ENCODE measurements at places on chromosomes 7 and 10.
A peak's percentile ranks its signal among the peaks of the same experiment; 100 is the strongest.

GRCh38 chr7:2886900-2887299 is 42.8 kb upstream of the GNA12 start:
- peak; percentile 89 for DNase-seq

GRCh38 chr10:42973411-42973810 is 103.5 kb upstream of the RET start:
- DNase-seq = no peak

GRCh38 chr7:80412842-80413241 is 99.0 kb downstream of the GNAT3 start:
- peak; percentile 70 for DNase-seq

GRCh38 chr7:36999626-37000485 is 275.6 kb upstream of the AOAH start:
- DNase-seq = no peak

DNA sequence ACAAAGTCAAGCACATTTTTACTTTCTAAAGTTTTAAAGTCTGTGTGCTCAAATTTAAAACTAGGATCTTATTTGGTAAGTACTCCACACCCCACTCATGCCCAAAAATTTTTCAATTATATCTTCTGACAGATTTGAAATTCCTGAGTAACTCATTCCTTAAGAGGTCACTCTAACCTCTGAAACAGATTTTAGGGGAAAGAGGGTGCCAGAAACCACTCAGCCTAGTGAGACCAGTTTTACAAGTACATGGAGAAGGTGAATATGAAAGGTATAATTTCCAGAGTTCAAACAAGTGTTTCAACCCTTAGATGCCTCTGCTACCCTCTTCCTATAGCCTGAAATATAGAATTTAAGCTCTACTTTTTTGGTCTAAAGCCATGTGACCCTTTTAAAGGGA is 79.2 kb downstream of the C7orf25 start:
- DNase-seq = no peak

DNA sequence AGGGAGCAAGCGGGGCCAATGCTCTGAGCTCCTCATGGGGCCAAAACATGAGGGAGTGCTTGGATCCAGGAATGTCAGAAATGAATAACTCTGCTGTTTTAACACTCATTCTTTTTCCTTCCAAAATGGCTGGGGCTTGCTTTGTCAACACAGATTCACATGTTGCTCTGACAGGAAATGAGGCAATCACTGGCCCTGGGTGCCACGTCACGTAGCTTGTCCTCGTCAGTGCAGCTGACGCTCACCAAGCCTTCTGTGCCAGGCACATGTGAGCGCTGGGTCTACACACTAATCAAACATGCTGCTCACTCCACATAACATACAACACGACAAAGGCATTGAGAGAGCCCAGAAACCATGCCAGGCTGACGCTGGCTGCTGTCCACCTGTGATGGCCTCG is 198.9 kb downstream of the WDR37 start:
- no peak for DNase-seq

DNA sequence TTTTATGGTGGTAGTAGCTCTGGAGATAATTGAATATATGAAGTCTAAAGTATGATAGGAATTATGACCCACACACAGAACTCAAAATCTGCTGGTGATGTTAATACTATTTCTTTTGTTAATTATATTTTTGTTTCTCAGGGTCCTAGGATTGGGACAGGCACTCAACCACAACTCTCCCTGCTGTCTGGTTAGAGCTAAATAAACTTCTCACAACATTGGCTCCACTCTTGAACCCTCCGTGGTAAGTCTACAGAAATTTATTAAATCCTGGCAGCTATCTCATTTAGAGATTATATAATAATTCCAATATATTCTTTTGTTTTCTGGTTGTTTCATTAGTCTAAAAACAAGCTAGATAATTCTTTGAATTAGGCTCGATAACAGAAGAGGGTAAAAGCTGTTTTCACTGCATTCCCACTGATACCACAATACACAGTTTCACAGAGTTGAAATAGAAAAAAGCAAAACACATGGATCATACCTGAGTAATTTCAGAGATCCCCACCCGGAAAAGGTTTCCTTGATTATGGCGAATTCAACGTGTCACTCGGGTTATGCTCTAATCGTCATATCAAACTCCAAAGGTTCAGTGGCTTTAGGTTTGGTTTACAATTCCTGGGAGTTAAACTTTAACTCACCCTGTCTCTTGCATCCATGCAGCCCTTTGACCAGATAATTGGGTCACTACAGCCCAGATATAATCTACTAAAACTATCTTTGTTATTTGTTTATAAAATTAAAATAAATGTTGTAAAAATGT is at the start of gene A1CF:
A1CF (minus strand) TSS at position 531 of the 763 bp plus-strand sequence. CDS start 25,687 bp downstream, outside the sequence.
- no peak for DNase-seq

DNA sequence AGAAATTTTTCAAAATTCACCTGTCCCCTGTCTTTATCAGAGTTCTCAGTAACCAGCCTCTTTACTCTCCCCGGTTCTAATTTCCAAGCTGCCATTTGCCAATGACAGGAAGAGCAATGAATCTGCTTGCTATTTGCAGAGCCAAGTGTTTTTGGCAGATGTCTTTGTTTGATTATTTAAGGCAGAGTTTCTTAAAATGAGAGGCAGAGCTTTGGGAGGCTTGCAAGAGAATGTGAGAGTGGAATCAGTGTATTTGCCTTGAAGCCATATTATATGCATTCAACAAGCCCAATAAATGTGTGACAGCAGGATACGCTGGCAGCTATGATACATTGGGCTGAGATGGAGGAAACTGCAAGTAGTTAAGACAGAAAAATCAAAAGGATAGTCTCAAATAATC is 196.5 kb downstream of the PHF14 start:
- no peak for DNase-seq

- peak; percentile 98 for DNase-seq
Measured at GRCh38 chr7:106216517-106216922, 68.3 kb downstream of the NAMPT start.
